ENCODE measurements at places on chromosomes 16 and 17. TPM values are rescaled to one million over a fixed set of nuclear protein-coding genes. Genes with fewer than 3 reads are reported as not detected.

The PLXDC1 gene
- 6.1 TPM for polyA plus RNA-seq

The SLFN13 gene
- polyA plus RNA-seq: 16.5 TPM

The ST6GALNAC2 gene
- polyA plus RNA-seq: 9.2 TPM

The FOXF1 gene
- polyA plus RNA-seq: not detected

The KRT33B gene
- not detected for polyA plus RNA-seq

The KRTAP4-6 gene
- not detected for polyA plus RNA-seq

The FXR2 gene
- 48.9 TPM for polyA plus RNA-seq

The MRPS34 gene
- 98.1 TPM for polyA plus RNA-seq

The OTOP3 gene
- polyA plus RNA-seq: not detected

The MIEN1 gene
- polyA plus RNA-seq: 36.8 TPM

The KIF19 gene
- polyA plus RNA-seq: 0.22 TPM

The EFNB3 gene
- polyA plus RNA-seq: 21.3 TPM

The NUBP1 gene
- polyA plus RNA-seq: 37.2 TPM

The STX1B gene
- 1.7 TPM for polyA plus RNA-seq
